ENCODE measurements at places on chromosomes 1 and 21. TPM values are rescaled to one million over a fixed set of nuclear protein-coding genes. Genes with fewer than 3 reads are reported as not detected.
A peak's percentile ranks its signal among the peaks of the same experiment; 100 is the strongest.

The LAMB3 gene
- polyA plus RNA-seq: 0.33 TPM

The APOBEC4 gene
- not detected for polyA plus RNA-seq

The RBM11 gene
- 2.5 TPM for polyA plus RNA-seq

The TP73 gene
- 0.26 TPM for polyA plus RNA-seq

The KRTAP11-1 gene
- not detected for polyA plus RNA-seq

The VCAM1 gene
- not detected for polyA plus RNA-seq

DNA sequence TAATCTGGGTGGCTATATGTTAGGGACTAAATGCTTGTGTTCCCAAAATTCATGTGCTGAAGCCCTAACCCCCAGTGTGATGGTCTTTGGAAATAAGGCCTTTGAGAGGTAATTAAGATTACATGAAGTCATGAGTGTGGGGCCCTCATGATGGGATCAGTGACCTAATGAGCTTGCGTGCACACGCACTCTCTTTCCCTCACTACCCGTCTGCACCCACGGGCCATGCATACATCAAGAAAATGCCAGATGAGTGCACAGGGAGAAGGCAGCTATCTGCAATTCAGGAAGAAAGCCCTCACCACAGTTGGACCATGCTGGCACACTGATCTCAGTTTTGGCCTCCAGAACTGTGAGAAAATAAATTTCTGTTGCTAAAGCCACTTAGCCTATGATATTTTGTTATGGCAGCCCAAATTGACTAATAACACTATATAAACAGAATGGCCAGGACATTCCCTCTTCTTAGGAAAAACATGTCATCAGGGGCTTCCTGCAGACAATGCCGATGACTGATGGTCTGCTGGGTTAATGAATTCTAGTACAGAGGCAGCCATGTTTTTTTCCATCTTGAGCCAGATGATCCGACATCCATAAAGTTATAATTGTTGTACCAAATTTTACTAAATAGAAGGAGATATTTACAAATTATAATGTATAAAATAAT, 18.1 kb upstream of the MYOG start:
- DNase-seq: no peak

DNA sequence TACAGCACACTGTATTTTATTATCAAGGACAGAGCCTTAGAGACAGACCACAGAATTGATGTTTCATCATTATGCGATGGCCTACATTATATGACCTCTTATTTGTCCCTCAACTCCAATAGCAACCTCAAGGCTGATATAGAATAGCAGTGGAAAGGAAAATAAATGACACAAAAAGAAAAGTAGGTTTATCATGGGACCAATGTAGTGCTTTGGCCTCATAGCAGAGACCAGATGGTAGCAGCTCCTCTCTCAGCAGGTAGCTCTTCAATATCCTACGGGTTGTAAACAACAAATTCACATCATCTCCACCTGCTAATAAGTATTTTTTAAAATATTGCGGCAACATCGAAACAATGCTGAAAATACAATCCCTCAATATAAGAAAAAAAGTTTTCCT, 25.2 kb downstream of the ANP32E start:
- no peak for DNase-seq

DNA sequence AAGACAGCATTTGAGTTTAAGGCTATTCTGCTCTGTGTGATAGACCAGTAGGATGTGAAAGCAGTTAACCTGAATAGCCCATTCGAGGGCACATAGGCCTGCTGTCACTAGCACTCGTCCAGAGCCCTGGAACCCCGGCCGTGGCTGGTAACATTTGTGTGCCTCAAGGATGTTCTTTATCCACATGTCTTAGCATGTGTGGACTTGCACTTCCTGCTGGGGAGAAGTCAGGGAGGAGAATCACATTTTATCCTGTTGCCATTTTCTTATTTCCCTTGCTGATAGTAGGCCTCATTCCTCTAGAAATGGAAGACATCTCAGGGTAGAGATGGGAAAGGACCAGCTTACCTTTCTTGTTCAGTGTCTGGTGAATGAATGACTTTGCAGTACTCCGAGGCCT, 54.7 kb downstream of the VPS13D start:
- DNase-seq: no peak

DNA sequence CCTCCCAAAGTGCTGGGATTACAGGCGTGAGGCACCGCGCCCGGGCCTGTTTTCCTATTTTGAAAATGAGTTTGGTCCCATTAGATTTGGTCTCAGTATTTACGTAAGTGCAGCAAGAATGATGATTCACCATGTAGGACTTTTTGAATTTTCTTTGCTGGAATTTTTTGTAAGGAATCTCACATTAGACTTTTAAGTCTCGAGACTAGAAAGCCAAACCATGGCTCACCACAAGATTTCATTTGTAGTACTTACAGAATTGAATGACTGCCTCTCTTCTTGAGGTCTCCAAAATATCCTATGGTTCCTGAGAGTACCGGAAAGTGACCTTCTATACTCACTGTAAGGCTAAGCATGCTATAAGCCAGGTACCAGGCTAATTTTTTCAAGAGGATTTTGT, 325 bp downstream of the OR14A2 start:
- DNase-seq: no peak

DNA sequence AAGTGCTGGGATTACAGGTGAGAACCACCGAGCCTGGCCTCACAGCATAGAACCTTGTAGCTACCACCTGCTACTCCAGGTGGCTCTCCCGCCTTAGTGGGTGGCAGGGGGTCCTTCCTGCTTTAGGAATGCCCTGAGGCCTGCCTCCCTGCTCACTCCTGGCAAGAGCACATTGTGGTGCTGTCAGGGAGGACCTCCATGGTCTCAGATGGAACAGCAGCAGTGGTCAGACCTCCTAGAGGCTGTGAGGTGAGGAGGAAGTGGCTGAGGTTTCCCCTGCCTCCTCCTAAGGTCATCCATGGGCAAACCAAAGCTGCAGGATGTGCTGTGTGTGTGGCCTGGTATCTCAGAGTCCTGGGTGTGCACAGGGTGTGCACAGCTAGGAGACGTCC, 6.7 kb downstream of the SOX13 start:
- no peak for DNase-seq

DNA sequence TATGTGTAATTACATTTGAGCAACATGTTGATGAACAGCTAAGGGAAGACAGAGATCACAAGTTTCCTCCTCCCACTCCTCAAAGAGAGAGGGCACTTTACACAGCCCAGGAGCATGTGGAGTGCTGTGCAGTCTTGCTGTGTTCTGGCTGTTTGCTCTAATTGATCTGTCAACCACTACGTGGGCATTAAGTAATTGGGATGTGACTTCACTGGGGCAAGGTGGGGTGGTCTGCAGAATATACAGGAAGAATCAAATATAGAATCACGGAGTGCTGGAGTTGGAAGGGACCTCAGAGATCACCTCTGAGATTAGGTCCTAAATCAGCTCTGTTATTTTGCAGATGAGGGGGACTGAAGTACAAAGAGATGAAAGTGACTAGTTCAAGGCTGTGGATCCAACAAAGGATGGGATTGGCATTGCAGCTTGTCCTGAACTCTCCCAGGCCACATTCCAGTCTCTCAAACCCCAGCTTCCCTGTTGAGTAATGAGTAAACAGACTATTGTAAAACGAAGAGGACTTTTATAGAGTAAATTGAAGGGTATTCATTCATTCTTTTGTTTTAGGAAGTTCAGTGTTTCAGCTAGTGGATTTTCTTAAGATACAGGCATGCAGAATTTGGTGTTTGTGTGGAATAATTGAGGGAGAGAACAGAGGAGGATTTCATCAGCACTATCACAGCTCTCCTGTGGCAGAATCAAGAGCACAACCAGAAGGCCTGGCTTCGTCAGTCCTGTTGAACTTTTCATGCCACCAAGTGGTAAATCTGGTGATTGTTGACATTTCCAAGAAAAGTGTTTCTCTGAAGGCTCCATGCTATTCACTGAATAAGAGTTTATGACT, 22.4 kb downstream of the NOS1AP start:
- no peak for DNase-seq

DNA sequence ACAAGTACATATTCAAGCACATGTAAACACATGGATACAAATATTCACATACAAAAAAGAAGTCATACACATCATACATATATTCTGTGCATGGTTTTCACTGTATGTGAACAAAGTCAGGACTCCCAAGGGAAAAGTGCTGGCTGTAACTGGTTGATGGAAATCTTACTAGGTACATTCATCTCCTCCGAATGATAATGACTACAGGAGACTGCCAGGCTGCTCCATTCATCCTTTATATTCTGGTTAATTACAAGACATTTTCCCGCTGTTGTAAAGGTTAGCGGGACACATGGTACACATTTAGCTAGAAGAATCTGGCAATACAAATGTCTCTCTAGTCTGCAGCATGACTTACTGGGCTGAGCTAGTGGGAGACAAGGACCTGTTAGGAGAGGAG, 26.2 kb upstream of the HMGB4 start:
- no peak for DNase-seq

GRCh38 chr1:95467036-95467435, 233.0 kb downstream of the RWDD3 start:
- DNase-seq: no peak

GRCh38 chr1:50526431-50526830, 103.2 kb upstream of the DMRTA2 start:
- no peak for DNase-seq

DNA sequence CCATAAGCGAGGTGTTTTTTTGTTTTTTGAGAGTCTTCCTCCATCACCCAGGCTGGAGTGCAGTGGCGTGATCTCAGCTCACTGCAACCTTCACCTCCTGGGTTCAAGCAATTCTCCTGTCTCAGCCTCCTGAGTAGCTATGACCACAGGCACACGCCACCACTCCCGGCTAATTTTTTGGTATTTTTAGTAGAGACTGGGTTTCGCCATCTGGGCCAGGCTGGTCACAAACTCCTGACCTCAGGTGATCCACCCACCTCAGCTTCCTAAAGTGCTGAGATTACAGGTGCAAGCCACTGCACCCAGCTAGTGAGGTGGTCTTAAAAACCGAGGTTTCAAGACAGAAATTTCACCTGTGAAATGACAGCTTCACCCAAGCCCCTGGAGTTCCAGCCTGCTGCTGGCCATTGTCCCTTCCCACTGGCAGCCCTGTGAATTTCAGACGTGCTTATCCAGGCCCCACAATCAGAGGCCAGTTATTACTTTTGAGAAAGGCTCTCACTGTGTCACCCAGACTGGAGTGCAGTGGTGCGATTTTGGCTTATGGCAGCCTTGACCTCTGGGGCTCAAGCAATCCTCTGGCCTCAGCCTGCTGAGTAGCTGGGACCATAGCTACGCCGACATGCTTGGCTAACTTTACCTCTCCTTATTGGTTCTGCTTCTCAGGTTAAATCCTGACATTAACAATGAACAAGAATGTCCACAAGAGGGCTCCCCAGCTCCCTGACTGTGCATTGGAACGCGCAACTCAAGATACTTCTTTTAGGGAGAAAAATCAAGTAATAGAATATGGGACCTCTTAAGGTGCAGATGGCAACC, 19.4 kb downstream of the ENO1 start:
- DNase-seq: peak; percentile 73

DNA sequence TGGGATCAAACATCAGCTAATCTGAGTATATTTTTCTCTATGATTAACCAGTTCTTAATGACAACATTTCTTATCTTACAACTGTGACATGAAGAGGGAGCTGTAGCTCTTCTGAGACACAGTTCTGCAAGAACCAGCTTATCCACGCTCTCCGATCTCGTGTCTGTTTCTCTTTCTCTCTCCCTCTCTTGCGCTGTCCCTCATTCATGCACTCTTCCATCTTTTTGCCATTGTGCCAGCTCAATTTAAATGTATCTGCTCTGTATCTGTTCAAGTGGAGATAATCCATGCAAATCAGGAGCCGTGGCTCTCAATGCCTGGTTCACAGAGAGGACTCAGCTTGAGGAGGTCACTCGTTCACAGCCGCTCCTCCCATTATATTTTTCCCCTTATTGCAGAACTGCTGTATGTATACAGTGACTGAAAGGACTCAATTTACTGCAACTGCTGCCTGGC, 494.7 kb upstream of the ADGRL2 start:
- peak; percentile 2 for DNase-seq

DNA sequence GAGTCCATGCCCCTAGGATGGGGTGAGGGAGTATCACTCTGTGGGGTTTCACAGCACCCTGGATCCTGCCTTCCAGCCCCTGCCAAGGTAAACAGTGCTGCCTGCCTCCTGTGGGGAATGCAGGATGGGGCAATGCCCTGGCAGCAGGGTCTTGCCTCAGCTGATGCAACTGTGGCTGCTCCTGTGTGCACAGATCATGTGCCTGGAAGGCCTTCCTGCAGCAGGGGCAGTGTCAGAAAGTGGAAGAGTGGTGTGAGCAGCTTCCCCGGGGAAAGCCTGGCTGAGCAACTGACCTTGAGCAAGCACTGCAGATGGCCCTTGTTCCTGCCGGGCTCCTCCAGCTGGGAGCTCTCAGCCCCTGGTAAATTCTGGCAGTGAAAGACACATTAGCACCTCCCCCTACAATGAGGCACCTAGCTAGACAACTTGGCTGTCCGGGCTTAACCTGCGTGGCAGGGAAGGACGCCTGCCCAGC, 9.9 kb downstream of the TOR3A start:
- peak; percentile 10 for DNase-seq

DNA sequence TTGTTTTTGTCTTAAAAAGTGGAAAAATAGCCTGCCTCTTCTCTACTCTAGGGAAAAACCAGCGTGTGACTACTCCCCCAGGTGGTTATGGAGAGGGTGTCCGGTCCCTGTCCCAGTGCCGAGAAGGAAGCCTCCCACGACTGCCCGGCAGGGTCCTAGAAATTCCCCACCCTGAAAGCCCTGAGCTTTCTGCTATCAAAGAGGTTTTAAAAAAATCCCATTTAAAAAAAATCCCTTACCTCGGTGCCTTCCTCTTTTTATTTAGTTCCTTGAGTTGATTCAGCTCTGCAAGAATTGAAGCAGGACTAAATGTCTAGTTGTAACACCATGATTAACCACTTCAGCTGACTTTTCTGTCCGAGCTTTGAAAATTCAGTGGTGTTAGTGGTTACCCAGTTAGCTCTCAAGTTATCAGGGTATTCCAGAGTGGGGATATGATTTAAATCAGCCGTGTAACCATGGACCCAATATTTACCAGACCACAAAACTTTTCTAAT, 35.0 kb upstream of the TDRD10 start:
- no peak for DNase-seq

GRCh38 chr1:37071829-37072228, 37.5 kb upstream of the GRIK3 start:
- DNase-seq: no peak

DNA sequence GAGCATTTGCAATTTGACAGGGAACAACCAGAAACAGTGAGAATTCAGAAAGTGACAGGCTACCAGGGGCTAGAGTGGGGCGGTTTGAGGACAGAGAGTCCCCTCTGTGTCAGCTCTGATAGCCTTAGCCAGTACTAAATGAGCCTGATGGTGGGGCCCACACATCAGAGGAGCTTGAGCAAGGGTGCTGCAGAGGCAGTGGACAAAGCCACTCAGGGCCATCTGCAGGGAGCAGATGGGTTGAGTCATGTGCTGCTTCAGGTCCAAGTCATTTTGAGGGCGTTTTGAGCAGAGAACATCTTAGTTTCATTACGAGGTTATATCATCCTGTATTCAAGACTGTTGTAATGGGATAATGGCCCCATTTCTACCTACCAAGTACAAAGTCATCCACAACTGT, 7.7 kb downstream of the LRRC52 start:
- no peak for DNase-seq
